ENCODE measurements at places on chromosomes 1 and 21.

DNA sequence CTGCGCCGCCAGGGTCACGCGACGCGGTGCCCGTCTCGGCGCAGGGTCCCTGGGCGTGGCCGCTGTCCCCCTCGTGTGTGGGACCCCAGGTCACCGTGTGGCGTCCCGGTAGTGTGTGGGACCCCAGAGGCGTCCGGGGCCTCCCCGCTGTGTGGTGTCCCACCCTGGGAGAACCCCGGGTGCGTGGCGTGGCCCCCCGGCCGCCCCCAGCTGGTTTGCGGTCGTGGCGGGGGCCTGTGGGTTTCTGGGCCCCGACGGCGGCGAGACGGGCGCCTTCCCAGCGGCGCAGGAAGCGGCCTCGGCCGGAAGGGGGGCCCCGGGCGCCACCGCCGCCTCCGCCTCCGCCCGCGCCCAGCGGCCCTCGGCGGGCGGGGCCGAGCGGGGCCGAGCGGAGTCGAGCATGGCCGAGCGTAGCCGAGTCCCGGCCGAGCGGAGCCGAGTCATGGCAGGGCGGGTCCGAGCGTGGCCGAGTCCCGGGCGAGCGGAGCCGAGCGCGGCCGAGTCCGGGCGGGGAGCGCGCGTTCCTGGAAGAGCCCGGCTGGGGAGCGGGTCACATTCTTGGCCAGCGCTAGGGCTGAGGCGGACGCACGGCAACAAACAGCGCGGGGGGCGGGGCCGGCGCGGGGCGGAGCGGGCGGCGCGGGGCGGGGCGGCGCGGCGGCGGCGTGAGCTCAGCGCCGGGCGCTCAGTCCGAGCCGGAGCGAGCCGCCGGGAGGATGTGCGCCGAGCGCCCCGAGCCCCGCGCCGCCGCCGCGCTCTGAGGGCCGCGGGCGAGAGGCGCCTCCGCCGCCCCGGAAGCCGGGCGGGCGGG lies 568 bp upstream of the SKI start:
- peak overlapping the region; percentile 71 for H3K4me3 ChIP-seq
- DNase-seq = peak; percentile 96
- no peaks in the 10 kb centered on the region for H3K36me3 ChIP-seq
- H3K4me1 ChIP-seq = peaks cover 38% of the 10 kb centered on the region
- H3K27me3 ChIP-seq = peaks cover 3% of the 10 kb centered on the region
- H3K27ac ChIP-seq = no peak overlapping the region

DNA sequence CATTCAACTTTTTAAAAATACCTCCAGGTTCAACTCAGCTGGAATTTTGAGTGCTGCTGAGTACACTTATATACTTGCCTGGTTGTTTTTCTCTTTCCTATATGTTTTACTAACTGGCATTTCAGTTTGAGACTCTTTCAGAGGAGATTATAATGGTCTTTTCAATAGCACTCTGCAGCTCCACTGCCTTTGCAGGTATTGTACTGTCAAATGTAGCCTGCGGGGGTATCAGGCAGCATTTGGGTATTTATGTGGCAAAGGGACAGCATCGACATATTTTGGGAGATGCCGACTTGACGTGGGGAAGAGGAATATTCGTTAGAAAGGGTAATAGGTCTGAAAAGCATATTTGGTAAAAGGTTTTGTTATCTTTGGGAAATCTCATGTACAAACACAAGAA lies 11.1 kb upstream of the TGFBR3 start:
- H3K4me3 ChIP-seq = no peak overlapping the region
- peaks cover 12% of the 10 kb centered on the region for H3K4me1 ChIP-seq
- no peak for DNase-seq
- no peak overlapping the region for H3K27ac ChIP-seq
- no peaks in the 10 kb centered on the region for H3K36me3 ChIP-seq

- no peaks in the 10 kb centered on the region for H3K36me3 ChIP-seq
- no peak overlapping the region for H3K27ac ChIP-seq
- H3K4me1 ChIP-seq = peaks cover 17% of the 10 kb centered on the region
- peaks cover 4% of the 10 kb centered on the region for H3K27me3 ChIP-seq
Observed at GRCh38 chr1:214933375-214933774, 149.2 kb upstream of the KCNK2 start.

DNA sequence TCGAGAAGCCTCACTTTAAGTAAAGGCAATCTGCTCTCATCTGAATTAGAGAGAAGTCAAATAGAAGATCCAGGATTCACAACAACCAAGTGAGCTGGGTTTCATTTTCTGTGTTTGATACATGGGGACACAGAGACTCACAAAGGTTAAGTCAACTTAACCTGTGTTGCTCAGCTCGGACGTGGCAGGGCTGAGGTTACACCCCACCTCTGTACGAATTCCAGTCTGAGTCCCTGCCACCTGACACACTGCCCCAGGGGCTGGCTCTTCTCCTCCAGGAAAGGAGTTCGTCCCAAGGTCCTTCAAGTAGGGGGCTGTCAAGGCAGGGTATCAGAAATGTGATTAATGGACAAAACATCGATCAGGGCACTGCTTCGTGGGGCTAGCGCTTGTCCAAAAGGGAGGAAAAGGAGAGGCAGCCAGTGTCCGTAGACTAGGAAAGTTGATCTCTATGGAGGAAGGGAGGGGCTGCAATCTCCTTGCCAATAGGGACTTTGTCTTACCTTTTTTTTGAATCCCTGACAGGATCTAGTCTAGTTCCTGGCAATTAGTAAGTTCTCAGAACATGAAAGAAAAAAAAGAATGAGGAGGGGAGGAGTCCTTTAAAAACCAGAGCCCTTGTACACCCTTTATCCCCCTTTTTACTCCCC lies 116.4 kb downstream of the CNIH3 start:
- peaks cover 2% of the 10 kb centered on the region for H3K27me3 ChIP-seq

GRCh38 chr1:110242731-110243130 lies 32.6 kb downstream of the KCNC4 start:
- no peak overlapping the region for H3K27ac ChIP-seq
- no peak for DNase-seq
- no peak overlapping the region for H3K4me3 ChIP-seq
- H3K27me3 ChIP-seq = peaks cover 38% of the 10 kb centered on the region
- peaks cover 28% of the 10 kb centered on the region for H3K4me1 ChIP-seq
- H3K36me3 ChIP-seq = no peaks in the 10 kb centered on the region

DNA sequence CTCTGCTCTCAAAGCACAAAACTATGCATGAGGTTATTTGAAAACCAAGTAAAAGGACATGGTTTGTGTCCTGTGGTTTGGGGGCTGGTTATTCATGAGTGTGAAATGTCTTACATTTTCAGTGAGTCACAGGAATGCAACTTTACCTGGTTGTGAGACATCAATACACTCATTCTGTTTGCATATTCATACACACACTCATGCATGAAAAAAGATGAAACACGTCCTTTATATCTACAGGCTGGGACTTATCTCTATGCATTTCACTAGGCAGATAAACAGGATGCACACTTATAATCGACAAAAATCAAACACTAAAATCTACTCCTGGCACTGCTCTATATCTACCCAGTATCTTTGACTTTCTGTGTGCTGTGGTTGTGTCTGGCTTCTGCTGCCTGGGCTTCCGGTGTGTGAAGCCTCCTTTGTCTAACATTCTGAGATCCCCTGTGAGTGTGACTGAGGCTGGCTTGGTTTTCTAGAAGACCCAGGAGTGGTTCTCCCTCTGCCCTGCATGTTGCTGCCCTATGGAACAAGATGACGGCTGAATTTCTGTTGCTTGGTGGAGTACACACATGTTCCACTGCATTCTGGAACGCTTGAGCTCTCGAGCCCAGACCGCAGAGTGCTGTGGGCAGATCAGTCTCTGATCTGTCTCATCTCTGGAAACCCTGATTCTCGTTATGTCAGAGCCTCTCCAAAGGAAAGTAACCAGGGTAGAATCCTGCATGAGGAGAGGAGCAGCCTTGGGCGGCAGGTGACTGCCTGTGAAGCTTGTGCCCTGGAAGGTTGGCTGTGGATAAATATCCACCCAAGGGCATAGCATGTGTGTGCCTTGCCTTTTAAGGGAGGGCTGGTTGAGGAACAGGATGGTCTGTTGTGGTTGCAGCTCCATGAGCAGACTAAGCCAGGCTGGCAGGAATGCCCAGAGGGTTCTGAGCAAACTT lies 19.7 kb upstream of the FASLG start:
- no peak for DNase-seq
- H3K4me3 ChIP-seq = no peak overlapping the region
- no peak overlapping the region for H3K27ac ChIP-seq
- peaks cover 12% of the 10 kb centered on the region for H3K4me1 ChIP-seq
- no peaks in the 10 kb centered on the region for H3K36me3 ChIP-seq

GRCh38 chr1:56547977-56548376 lies 31.4 kb downstream of the PLPP3 start:
- H3K27me3 ChIP-seq = no peaks in the 10 kb centered on the region
- DNase-seq = no peak
- peaks cover 60% of the 10 kb centered on the region for H3K4me1 ChIP-seq
- H3K36me3 ChIP-seq = peaks cover 19% of the 10 kb centered on the region
- no peak overlapping the region for H3K4me3 ChIP-seq

GRCh38 chr1:33268457-33268856 lies 12.2 kb downstream of the ZNF362 start:
- no peaks in the 10 kb centered on the region for H3K27me3 ChIP-seq
- H3K36me3 ChIP-seq = peaks cover 15% of the 10 kb centered on the region
- H3K4me1 ChIP-seq = peaks cover 48% of the 10 kb centered on the region
- H3K27ac ChIP-seq = peak overlapping the region; percentile 52

DNA sequence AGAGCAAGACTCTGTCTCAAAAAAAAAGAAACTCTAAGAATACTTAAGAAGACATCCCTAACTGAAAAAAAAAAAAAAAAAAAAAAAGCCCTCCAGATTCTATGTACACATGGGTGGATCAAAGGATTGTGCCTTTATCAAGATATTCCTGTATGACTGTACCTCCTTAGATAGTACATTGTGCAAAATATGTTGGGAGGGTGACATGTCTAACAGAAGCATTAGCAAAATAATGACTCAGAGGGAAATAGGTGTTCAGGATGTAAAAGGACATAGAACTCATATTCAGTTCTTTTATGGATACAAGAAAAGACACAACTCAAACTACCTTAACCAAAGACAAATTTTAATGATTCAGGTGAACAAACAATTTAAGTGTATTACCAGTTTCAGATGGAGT lies 269.8 kb upstream of the KAZN start:
- H3K4me1 ChIP-seq = peaks cover 5% of the 10 kb centered on the region
- H3K4me3 ChIP-seq = no peak overlapping the region
- no peak overlapping the region for H3K27ac ChIP-seq
- H3K36me3 ChIP-seq = no peaks in the 10 kb centered on the region
- no peak for DNase-seq
- H3K27me3 ChIP-seq = peaks cover 9% of the 10 kb centered on the region

DNA sequence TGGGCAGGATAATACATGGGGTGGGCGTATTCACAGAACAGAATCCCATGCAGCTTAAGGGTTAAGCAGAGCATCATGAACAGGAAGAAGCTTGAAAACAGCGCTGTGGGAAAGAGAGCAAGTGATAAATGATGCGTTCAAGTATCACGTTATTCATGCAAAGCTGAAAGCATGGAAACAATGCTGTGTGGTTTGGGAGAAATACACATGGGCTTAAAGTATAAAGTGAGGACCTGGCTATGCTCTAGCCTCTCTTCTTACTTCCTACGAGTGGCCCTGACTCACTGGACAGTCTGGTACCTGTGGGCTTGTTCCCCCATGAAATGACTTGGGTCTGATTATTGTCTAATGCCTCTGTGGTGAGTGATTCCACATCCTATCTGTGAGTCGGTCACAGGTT lies 25.7 kb downstream of the TMPRSS2 start:
- H3K36me3 ChIP-seq = no peaks in the 10 kb centered on the region
- no peak overlapping the region for H3K27ac ChIP-seq
- no peak for DNase-seq
- peaks cover 25% of the 10 kb centered on the region for H3K4me1 ChIP-seq
- no peak overlapping the region for H3K4me3 ChIP-seq
- peaks cover 15% of the 10 kb centered on the region for H3K27me3 ChIP-seq

GRCh38 chr1:178277793-178278530 lies 184.1 kb downstream of the RASAL2 start:
- H3K27me3 ChIP-seq = peaks cover 3% of the 10 kb centered on the region
- DNase-seq = no peak
- H3K36me3 ChIP-seq = no peaks in the 10 kb centered on the region

- no peak overlapping the region for H3K27ac ChIP-seq
- H3K36me3 ChIP-seq = no peaks in the 10 kb centered on the region
- peaks cover 5% of the 10 kb centered on the region for H3K4me1 ChIP-seq
- peaks cover 14% of the 10 kb centered on the region for H3K27me3 ChIP-seq
Observed at GRCh38 chr1:221781102-221781755, 39.3 kb upstream of the DUSP10 start.

GRCh38 chr1:151347523-151348246 lies 633 bp upstream of the RFX5 start:
- no peak for DNase-seq
- H3K27ac ChIP-seq = peak overlapping the region; percentile 100
- peaks cover 54% of the 10 kb centered on the region for H3K4me1 ChIP-seq
- H3K36me3 ChIP-seq = peaks cover 49% of the 10 kb centered on the region
